ENCODE measurements at places on chromosomes 16 and 17. TPM values are rescaled to one million over a fixed set of nuclear protein-coding genes. Genes with fewer than 3 reads are reported as not detected.

DNA sequence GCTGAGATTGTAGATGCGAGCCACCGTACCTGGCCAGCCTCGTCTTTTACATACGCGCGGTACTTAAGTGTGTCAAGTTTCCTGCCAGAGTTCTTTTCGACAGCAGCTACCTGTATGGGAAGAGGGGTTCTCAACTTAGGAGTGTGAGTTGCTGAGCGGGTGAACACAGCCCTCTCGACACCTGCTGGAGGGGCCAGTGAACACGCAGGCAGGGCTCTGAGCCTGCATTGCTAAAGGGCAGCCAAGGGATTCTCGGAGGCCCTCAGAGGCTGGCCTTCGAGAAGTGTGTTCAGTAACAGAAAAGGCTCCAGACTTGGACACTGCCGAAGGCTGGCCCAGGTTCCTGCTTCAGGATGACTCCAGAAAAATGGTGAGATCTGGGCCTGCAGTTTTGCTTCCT is 6.1 kb downstream of the ZC3H18 start:
- DNase-seq = no peak

DNA sequence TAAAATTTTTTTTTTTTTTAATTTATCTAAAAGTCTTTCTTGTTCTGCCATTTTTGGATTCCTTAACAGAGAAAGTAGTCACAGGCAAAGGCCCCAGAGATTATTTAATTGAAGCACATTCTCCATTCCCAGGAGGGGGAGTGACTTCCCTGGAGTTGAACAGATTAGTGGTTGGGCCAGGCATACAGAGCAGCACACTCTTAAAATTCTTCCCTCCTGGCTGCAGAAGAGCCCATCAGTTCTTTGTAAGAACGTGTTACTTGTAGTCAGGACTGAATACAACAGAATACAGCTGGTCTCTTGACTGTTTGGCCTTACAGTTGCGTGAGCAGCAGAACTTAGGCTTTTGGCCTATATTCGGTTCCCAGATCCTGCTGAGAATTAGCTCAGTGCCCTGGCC is 1.8 kb downstream of the ALKBH5 start:
- no peak for DNase-seq

DNA sequence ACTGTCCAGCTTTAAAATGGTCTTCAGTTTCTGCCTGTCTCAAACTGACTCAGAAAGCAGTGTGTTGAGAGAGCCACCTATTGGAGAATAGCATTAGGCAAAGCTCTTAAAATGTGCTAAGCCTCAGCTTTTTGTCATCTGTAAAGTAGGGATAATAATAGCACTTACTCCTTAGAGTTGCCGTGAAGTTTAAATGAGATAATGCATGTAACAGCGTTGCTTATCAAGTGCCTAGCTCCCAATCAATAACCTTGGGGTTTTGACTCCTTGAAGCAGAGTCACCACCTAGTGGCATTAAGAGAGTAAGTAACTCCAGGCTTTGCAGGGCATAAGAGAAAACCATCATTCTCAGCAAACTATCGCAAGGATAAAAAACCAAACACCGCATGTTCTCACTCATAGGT is 163.3 kb downstream of the HS3ST2 start:
- no peak for DNase-seq

Gene ACSM5
- total RNA-seq = 1.5 TPM

Data from posterior vena cava (tissue), 2 donors.